ENCODE measurements at places on chromosomes 7 and 10. TPM values are rescaled to one million over a fixed set of nuclear protein-coding genes. Genes with fewer than 3 reads are reported as not detected.

DNA sequence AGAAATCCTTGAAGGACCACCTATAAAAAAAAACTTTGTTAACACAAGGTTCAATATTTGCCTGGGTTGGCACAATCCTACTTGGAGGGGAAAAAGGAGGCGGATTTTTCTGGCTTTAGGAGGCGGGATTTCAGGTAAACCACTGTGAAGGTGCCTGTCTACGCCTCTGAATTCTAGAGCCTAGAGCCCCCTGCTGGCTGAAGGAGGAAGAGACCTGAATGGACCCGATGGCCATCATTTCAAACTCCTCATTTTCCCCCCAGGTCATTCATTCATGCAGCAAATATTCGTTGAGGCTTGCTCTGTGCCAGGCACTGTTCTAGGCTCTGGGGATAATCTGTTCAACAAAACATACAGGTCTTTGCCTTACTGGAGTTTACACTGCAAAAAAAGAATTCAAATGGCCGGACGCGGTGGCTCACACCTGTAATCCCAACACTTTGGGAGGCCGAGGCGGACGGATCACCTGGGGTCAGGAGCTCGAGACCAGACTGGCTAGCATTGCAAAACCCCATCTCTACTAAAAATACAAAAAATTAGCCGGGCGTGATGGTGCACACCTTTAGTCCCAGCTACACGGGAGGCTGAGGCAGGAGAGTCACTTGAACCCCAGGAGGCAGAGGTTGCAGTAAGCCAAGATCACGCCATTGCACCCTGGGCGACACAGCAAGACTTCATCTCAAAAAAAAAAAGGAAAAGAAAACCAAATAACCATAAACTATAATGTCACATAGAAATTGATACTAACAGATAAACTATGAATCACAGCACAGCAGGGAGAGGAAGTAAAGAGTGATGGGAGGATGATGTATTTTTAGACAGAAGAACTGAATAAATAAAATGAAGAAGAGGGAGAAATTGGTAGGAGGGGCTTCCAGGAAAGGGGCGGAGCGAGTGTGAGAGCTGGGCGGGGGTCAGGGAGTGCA is 90.1 kb upstream of the NFE2L3 start:
- DNase-seq, result peak; percentile 61

The OSBPL3 gene
- total RNA-seq, result 48.8 TPM

- no peak for DNase-seq
These were observed 170.3 kb downstream of the CHRM2 start for GRCh38 chr7:137038706-137039105.

- DNase-seq, result peak; percentile 13
These were observed 16.8 kb downstream of the LIPM start for GRCh38 chr10:88819290-88819689.
